ENCODE measurements at places on chromosomes 5 and 9. TPM values are rescaled to one million over a fixed set of nuclear protein-coding genes. Genes with fewer than 3 reads are reported as not detected.
A peak's percentile ranks its signal among the peaks of the same experiment; 100 is the strongest.

DNA sequence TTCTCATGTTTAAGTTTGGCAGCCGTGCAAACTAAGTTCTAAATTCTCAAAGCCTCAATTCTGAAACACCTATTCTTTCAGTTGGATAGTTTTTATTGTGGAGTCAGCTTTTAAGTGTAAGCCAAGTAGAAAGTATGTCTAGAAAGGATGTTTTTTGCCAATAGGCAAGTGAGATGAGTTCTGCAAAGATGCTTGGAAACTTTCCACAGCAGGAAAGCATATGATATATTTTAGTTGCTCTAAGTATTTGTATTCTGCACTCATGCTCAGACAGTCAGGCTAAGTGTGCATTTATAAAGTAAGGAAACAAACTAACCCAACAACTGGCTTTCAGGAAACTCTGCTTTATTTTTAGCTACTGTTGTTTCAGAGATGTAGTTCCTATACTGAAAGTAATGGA lies 67.3 kb upstream of the CDH18 start:
- no peak for DNase-seq

DNA sequence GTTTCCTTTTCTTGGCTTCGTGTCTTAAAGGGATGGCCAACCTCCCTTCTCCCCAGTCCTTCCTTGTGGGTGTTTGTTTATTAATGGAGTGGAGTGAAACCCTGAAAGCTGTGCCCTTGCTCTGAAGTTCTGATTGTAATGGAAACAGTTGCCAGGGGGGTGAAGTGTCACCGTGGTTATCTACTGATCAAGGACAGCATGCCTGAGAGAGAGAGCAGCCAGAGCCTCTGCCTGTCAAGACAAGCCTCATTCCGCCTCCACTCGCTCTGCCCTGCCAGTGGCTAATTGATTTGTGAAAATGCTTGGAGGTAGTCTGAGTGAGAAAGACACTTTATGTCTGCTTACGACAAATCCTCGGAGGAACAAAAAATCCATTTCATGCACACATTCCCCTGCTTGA lies 143.7 kb upstream of the SLC30A5 start:
- DNase-seq, result no peak

GRCh38 chr9:127570533-127571111 lies 41.5 kb upstream of the STXBP1 start:
- peak; percentile 38 for DNase-seq

DNA sequence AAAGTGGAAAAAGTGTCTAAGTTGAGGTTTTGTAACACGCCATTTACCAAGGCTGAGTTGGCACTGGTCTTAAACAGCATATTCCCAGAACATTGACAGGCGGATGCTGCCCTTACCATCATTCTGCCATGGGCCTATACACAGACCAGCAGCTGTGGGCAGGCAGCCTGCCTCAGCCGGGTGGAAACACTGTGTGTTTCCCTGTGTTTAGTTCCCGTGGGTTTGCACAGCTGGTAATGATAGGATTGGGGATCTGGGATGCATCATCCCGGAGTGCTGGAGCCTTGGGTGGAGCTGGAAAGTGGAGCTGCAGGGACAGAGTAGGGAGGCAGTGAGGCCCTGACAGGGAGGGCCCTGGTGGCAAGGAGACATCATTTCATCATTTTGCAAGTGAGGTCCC lies 5.5 kb upstream of the FGD3 start:
- no peak for DNase-seq

GRCh38 chr9:5632540-5632939 lies 3.6 kb downstream of the RIC1 start:
- no peak for DNase-seq

GRCh38 chr5:78416677-78417425 lies 56.4 kb downstream of the SCAMP1 start:
- DNase-seq, result no peak

- no peak for DNase-seq
Measured at GRCh38 chr9:97592126-97592525, 41.0 kb downstream of the TSTD2 start.

DNA sequence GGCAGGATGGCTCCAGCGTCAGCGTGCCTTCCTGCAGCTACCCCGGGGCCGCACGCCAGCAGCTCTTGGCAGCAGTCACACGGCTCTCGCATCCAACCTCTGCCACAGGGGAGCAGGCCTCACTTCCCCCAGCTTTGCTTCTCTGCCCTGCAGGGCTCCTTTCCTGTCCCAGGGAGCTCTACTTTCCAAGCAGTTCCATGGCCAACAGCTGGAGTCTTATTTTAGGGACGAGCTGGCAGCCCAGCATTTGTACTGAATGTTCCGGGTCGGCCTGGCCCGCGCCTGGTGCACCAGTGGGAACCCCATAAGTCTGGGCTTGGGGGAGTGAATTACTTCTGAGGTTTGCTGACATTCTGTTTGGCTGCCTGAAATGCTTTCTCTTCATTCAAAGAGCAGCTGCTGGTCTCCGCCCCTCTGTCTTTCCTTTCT lies 34.6 kb downstream of the GADD45G start:
- peak; percentile 66 for DNase-seq

DNA sequence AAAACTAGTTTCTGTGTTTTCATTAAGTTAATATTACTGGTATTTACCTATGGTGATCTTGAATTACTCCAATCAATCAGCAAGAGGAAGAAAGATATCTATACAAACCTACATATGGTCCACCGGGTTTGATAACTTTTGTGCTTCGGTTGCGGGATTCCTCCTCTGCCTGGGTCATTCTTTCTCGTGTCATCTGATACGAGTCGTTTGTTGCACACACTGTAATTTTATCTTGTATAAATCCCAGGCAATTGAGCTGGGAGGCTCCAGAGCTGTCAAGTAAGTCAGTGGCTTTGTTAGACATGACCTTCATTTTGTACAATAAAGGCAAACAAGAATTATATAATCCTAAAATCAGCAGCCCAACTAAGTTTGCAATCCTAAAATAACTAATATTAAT lies 48.0 kb downstream of the ELL2 start:
- DNase-seq, result no peak

DNA sequence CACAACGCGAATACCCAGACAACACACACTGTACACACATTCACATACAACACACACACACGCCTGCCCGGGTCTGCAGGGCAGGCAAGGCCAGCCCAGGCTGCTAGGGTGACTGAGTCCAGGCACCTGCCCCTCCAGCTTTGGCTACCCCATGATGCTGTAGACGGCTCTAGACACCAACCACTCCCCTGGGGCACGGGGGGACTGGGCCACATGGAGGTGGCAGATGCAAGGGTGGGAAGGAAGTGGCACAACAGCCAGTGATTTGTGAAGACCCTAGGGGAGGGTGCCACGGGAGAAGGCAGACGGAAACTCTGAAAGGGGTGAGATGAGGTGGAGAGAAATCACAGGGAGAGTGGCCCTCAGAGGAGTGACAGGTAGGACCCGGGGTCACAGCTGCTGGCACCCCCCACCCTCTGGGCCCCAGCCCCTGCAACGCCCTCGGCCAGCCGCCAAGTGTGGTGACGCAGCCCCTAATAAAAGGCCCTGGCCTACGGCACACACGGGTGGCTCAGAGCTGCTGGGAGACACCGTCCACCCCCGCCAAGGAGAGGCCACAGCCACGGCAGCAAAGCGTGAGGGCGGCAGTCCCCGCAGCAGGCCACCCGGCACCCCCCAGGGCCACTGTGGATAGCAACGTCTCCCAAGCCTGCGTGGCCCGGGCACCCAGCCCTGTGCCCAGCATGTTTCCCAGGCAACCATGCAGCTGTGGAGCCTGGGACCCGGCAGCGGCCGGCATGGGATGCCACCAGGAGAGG lies 6.6 kb upstream of the CCDC187 start:
- no peak for DNase-seq

DNA sequence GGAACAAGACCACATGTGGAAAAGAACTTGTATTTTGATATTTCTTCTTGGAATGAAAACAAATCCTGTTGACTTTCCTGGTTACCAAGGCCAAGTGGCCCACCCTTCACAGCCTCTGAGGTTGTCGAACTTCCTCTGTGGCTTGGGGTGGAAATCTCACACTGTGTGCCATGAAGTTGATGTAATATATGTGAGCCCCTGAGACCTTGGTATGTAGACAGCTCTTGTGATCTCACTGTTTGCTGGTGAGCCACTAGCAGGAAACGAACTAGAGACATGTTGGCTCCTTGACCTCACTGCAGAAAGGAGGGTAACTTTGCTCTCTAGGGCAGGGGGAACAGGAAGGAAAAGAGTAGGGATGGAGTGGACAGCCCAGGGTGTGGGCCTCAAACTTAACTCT lies 159.4 kb downstream of the ARHGAP26 start:
- no peak for DNase-seq

- no peak for DNase-seq
Measured at GRCh38 chr9:135181336-135181735, 93.9 kb downstream of the OLFM1 start.

The CATSPER3 gene
- 0.36 TPM for total RNA-seq

The SLC6A18 gene
- total RNA-seq, result not detected

The SH3PXD2B gene
- 58.3 TPM for total RNA-seq

The KCNIP1 gene
- not detected for total RNA-seq

Measured in osteoblast (primary cell).